ENCODE measurements at places on chromosomes 6 and 20.

- no peak for DNase-seq
Measured at GRCh38 chr6:6616656-6617055, 28.1 kb downstream of the LY86 start.

DNA sequence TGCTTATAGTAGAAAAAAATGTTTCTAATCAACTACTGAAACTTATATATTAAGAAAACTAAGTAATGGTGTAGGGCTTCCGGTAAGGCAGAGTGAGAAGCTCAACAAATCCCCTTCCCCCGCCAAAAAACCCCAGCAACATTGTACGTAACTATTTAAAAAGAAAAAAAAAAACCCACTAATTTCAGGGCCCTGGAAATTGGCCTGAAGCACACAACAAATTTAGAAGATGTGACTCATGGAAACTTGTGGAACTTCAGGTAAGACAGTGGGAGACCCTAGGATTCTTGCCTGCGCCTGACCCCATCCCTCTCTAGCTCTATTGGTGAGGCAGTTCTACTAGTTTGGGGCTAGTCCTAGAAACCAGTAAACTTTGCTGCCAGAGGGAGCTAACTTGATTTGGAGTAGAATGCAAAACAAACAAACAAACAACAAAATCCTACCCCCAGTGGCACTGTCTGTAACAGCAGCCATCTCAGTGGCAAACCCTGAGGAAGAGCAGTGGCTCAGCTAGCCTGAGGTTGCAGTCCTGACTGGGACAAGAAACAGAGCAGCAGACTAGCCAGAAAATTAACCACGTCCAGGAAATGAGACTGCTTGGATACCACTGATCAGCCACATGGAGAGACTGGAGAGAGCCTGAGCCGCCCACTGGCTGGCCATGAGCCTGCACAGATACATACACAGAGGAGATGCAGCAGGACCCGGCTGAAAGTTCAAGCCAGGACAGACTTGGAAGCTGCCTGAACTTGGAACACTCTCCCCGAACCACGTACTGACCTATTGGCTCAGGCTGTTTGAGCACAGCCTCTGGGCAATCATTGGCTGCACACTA, 135.1 kb downstream of the TBXT start:
- DNase-seq = no peak

- no peak for DNase-seq
Measured at GRCh38 chr6:95263840-95264239, 313.5 kb upstream of the MANEA start.

DNA sequence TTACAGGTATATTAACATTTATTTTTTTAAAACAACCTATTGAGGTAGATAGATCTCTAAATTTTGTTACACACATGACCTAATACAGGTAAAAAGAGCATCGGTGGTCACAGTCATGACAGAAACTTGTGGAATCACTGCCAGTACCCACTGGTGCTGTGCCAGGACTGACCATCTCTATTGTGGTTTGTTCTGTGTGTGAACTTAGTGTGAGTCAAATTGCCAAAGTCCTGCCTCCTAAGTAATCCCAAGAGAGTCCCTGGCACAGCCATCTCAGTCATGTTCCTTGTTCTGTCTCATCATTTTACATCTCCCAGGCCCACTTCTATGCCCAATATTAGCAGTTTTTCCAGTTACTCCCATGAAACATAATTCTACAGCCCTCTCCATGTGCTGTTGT, 21.4 kb downstream of the GSTA2 start:
- DNase-seq = no peak

DNA sequence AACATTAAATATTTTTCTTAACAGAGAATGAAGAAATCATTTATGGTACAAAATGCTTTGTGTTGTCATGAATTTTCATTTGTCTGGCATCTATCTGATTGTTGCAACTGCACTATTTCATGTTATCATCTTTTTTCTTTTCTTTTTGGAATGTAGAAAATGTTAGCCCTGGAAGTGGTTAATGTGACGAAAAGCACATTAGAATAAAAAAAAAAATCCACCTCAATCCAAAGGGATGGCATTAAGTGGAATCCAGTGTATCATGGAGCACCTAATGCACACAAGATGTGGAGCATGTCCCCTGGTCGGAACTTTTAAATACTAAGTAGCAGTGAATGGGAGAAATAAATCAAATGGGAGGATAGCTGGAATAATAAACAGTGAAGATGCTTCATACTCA, 172.9 kb upstream of the MCHR2 start:
- DNase-seq = no peak

DNA sequence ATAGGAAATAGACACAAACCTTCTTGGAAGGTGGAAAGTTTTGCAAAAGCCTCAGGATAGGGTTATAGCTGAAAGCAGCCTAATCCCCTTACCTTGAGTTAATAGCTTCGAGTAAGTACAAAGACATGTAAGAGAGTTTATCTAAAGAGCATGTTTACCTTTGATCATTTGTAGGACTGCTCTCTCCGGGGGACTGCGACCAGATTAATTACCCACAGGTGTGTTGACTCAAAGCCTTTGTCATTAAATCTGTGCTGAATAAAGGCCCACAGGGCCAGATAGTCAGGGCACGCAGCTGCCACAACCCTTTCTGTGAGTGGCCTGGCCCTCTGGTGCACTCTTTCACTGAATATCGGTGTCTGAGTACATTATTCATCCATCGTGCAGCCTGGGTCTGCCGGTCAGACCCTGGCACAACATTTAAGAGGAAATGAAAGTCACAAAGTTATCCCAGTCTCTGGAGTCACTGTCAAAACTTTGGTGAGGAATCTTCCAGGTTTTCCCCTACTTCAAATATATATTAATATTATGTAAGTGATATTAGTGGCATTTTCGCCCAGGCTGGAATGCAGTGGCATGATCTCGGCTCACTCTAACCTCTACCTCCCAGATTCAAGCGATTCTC, 5.4 kb upstream of the MICA start:
- no peak for DNase-seq

GRCh38 chr20:41373251-41373783, 6.7 kb upstream of the EMILIN3 start:
- no peak for DNase-seq

DNA sequence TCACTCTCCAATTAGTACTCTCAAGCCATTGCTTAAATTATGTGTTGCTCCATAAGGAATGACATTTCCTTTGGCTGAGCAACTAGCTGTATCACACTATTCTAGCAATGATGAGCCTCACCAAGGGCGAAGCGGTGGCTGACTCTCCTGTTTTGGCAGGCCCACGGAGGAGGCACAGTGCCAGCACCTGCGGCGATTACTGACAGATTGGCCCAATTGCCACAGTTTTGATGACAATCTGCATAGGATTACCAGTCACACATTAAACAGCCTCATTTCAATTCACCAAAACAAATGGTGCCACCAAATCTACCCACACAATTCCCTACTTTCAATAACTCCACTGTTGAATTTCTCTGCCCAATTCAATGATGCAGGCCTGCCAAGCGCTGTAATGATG, 286.9 kb downstream of the PTPRK start:
- DNase-seq = no peak

GRCh38 chr6:55511122-55511800, 67.7 kb downstream of the HMGCLL1 start:
- no peak for DNase-seq

DNA sequence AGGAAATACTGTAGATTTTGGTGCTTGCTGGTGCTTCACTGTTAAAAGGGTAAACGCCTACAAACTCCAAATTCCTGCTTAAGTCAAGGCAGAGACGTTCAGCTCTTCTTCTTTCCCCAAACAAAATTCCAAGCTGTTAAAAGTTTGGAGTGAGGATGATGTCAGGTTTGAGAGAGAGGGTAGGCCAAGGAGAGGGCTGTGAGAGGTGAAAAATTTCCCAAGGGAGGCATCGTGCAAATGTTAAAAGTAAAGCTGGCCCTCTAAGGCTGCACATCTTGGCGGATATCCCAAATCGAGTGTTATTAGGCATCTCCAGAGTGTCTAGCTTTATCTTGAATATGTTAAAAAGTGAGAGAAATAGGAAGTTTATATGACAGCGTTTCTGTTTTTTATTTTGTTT, 651.8 kb downstream of the QKI start:
- no peak for DNase-seq

- DNase-seq = no peak
Measured at GRCh38 chr6:28906669-28907068, 17.1 kb downstream of the TRIM27 start.

DNA sequence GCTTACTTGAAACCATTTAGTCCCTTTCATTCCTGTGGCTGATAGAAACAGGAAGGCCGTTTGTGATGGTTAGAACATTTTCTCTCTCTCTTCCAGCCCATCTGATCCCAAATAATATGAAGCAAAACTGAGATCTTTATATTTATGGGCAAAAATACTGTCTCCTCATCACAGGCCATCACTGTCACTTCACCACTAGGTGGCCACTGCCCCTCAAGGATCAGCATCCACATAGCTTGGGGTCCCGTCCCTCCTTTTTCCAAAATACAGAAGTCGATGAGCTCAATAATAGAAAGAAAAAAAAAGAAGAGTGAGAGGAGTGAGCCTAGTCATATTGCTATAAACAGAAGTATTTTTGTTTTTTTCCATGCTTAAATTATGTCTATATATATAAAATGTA, 46.4 kb upstream of the LAMP5 start:
- DNase-seq = no peak

- no peak for DNase-seq
Measured at GRCh38 chr6:131763749-131764148, 44.1 kb upstream of the ENPP1 start.

All from NCI-H524 treated with DMSO at 0.1 percent for 48 hours (cell line).